ENCODE measurements at places on chromosomes 3 and 15.

GRCh38 chr3:172680684-172681083 lies 30.2 kb downstream of the NCEH1 start:
- peak; percentile 59 for DNase-seq

DNA sequence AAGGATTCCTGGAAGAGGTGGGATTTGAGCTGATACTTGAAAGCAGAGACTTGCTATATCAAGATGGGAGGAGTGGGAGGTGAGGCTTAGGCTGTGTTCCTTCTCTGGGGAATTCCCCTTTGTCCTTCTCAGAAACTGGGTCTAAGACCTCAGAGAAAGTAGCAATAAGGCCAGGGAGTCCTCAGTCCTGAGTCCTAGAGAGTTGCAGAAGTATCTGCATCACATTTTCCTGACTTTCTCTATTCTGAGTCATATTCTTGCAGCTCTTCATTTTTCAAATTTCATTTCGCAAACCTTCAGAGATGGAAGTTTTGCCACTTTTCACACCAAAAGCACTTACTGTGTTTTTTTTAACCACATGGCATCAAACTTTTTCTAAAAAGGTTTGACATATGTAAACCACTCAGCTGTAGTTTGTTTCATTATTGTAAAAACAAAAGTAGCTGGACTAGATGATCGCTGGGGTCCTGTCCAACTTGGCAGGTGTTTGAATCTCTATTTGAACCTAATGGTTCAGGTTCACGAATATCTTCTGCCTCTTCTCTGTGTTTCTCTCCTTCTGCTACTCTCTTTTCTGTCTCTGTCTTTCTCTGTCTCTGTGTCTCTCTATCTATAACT lies 21.3 kb downstream of the COLQ start:
- DNase-seq: no peak

- no peak for DNase-seq
These were observed 318.6 kb downstream of the FGF12 start for GRCh38 chr3:192408647-192409200.

GRCh38 chr3:14787630-14788029 lies 31.1 kb upstream of the FGD5 start:
- DNase-seq: no peak

GRCh38 chr3:172553526-172554252 lies 30.5 kb upstream of the TNFSF10 start:
- no peak for DNase-seq

GRCh38 chr3:72080095-72080494 lies 295.1 kb upstream of the PROK2 start:
- no peak for DNase-seq

DNA sequence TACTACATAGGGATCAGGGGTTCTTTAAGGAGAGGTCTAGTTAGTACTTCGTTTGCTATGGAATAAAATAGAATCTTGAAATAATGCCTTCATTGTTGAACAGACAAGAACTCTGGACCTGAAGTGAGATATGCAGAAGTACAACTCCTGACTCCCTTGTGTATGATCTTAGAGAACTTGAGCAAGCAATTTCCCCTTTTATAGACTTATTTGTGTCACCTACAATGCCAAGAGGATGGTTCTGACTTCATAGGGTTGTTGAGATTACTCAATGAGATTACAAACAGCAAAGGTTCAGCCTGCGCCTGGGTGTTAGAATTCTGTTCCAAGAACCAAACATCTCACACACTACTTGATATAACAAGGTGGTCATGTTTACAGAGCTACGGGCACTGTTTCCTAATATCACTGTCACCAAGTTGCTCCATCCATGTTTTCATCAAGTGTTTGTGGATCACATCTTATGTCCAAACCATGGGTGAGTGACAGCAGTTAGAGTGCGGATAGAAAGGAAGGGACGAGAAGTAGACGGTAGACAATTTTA lies 76.7 kb upstream of the ADAMTS9 start:
- no peak for DNase-seq

DNA sequence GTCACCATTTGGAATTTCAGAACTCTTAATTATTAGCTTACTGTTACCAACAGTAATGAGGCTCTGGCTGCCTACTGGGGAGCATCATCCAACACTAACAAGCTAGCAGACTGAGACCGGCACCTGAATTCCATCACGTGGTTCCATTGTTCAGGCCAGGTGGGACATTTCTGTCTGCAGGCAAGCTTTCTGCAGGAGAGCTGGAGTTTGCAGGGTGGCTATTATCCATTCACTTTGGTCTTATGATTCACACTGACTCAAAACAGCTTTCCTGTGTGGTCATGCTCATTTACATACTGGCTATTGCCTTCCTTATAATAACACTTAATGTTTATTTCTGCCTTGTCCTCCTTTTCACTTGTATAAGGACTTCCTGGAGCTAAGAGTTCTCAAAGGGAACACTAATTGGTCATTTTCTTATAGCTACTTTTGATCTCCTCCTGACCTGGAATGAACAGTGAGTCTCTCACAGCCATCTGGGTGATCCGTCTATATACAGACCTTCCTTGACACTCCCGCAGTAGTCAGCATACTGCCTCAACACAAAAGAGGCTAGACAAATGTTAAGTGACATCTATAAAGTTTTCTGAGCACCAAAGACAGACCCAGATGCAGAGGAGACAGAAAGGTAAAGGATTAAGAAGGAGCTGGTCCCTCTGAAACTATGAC lies 695.4 kb downstream of the FHIT start:
- DNase-seq: no peak

DNA sequence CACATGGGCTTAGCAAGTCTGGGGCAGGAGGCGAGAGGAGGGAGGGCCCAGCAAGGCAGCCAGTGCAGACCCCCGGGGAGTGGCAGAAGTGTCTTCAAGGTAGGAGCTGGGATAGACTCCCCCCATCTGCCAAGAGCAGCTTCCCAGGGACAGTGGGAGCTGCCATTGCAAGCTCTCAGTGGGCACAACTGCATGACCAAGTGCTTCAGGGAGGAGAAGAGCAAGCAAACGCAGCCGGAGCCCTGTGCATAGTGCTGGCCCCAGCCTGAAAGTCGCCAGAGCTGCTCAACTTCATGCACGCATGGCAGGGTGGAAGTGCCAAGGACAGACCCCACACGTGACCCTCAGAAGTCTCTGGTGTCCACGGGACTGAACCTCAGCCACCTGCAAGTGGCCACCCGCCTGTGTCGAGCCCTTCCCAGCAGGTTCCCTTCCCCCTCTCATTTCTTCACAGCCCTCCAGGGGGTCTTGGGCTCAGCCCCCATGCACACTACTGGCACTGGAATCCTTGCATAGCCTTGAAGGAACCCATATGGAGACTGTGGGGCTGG lies 89.4 kb downstream of the PLXNA1 start:
- no peak for DNase-seq

DNA sequence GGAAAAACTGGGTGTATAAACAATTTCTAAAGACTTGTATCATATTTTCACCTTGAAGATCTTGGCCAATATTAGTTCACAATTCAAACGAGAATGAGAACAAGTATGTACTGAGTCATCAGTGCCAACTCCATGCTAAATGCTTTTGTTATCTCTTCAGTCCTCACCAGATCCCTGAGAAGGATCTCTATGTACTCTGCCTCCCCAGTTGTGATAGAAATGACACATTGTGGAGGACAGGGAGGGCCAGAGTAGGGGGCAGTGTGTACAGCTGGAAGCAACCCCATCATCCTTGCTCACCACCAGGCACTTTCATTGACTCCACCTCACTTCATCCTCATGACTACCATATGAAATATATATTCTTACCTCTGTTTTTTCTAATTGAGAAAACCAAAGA lies 353.7 kb upstream of the SOX2 start:
- no peak for DNase-seq

DNA sequence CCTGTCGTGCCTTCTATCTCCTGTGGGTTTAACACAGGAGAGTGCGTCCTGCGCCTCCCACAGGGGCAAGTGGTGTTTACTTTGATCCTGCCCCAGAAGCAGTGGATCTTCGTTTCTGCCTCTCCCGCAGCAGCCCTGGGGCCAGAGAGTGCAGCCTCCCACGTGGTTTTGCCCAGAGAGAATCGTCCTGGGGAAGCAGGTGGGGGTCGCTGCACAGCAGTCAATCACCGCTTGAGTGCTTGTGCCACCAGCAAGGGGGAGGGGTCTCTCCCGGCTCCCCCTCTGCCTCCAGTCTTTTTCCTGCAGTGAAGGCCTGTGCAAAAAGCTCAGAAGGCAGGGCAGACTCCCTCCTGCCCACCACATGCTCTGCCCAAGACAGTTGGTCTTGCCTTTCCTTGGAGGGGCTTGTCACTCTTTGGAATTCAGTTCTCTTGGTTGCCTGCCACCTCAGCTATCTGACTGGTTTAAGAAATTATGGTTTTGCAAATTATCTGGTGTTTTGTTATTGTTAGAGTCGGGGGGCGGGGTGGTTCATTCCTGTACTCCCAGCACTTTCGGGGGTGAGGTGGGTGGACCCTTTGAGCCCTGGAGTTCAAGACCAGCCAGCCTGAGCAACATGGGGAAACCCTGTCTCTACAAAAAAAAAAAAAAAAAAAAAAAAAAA lies 26.9 kb downstream of the STOML1 start:
- DNase-seq: peak; percentile 41

DNA sequence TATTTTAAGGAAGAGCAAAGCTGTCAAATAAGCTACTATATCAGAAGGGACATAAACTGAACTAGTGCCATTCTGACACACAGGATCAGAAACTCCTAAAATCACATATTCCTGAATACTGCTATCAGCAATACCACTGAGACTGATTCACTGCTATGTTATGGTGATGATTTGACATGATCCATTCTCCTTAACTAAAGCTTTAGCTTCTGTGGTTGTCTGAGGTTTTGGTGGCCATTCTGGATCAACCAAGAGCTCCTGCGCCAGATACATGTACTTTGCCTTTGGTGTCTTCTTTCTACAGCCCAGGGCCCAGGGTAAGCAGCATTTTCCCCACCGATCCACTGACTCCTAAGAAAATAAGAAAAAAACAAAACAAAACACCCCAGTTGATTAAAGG lies 6.7 kb upstream of the GP5 start:
- peak; percentile 40 for DNase-seq

- peak; percentile 57 for DNase-seq
These were observed 35.0 kb downstream of the CTSH start for GRCh38 chr15:78909791-78910228.

- no peak for DNase-seq
These were observed 33.7 kb downstream of the UQCC5 start for GRCh38 chr3:52570076-52570475.

GRCh38 chr15:77851086-77851485 lies 218.4 kb upstream of the LINGO1 start:
- DNase-seq: no peak

DNA sequence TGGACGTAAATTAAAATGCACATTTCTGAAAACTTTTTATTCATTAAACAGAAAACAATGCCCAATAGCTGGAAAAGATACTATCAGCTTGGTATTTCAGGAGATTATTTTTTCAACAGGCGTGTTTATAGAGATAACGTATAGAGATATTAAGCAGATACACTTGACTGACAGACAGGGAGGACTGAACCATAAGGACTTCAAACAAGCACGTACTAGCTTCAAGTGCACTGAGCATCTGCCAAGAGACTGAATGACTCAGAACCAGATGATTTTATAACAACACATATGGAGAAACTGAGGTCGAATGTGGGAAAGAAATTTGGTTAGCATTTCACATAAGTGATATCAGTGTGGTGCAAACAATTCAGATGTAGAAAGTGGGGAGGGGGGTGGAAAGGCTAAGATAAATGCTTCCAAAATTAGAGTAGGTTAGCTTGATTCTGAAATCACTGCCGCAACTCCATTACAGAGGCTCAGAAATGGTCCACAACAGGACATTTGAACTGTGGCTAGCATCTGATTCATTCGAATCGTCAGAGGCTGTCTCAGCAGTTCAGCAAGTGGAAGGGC lies 103.5 kb downstream of the SEMA6D start:
- DNase-seq: peak; percentile 25

GRCh38 chr3:17092583-17092933 lies 207.8 kb downstream of the PLCL2 start:
- no peak for DNase-seq

DNA sequence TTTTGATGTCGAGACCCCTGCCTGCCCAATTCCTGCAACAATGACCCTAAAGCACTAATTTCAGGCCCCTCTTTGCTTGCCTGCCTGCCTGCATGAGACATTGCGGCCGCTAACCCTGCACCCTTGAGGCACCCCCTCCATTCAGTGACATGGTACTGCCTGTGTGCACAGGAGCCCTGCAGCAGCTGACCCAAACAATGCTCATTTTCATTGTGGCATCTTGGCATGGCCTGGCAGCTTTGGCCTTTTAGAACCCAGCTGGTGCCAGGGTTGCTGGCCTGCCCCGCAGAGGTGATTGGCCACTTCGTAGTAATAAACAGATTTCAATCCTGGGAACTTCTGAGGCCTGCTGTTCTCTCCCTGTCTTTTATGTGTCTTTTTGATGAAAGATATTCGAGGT lies 33.8 kb downstream of the SLCO3A1 start:
- no peak for DNase-seq

GRCh38 chr3:175704366-175705055 lies 845.4 kb downstream of the NAALADL2 start:
- DNase-seq: no peak

DNA sequence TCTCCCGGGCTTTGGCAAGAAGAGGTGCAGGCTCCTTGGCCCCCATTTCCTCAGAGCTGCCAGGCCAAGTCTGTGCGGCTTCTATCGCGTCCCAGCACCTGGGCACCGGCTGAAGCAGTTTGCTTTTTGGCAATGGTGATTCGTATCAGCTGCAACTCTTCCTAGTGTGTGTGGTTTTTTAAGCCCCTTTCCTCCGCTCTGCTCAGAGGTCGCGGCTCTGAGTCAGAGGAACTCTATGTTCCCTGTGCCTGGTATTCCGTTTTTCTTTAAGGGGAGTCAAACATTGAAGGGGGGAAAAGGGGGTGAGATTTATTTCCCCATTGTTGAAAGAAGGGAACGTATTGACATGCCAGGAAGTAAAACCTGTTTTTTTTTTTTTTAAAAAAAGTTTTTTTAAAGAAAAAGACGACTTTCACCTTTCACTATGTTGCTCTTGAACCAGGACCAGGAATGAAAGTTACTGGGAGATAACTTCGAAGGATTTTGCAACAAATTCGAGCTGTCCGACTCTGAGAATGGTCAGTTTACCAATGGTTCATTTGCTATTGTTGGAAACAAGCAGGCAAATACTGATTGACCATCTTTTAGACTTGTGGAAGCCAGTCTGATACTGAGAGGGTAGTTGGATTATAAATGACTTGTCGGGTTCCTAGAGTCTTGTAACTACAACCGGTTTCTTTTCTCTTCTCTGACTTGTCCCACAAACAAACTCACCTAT lies 1.1 kb downstream of the ARMC8 start:
- no peak for DNase-seq

GRCh38 chr3:153688301-153689120 lies 432.7 kb upstream of the ARHGEF26 start:
- no peak for DNase-seq

Measured in myocyte (in vitro differentiated cells).